ENCODE measurements at places on chromosomes 6 and 20.

- no peak for DNase-seq
These were observed 371.1 kb upstream of the POU3F2 start for GRCh38 chr6:98463038-98464000.

DNA sequence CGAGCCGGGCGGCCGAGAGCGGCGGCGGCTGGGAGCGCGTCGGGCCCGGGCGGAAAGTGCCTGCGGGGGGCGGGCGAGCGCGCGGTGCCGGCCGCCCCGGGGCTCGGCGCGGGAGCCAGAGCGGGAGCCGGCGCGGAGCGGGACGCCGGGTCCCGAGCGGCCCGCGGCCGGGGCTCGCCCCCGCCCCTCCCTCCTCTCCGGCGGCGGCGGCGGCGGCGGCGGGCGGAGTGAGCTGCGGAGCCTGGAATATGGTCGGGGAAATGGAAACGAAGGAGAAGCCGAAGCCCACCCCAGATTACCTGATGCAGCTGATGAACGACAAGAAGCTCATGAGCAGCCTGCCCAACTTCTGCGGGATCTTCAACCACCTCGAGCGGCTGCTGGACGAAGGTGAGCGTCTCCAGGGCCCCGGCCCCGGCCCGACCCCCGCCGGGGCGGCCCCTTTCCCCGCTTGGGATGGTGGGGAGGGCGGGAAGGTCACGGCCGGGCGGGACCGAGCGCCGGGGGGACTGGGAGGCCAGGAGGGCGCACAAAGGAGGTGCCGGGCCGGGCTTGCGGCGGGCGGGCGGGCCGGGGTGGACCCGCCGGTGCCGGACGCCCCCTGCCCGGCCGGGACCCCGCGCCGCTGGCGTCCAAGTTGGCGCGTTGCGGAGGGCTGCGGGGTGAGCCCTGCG lies 565 bp downstream of the QKI start:
- no peak for DNase-seq

GRCh38 chr20:35663516-35664465 lies 909 bp downstream of the CPNE1 start:
- DNase-seq = peak; percentile 65

DNA sequence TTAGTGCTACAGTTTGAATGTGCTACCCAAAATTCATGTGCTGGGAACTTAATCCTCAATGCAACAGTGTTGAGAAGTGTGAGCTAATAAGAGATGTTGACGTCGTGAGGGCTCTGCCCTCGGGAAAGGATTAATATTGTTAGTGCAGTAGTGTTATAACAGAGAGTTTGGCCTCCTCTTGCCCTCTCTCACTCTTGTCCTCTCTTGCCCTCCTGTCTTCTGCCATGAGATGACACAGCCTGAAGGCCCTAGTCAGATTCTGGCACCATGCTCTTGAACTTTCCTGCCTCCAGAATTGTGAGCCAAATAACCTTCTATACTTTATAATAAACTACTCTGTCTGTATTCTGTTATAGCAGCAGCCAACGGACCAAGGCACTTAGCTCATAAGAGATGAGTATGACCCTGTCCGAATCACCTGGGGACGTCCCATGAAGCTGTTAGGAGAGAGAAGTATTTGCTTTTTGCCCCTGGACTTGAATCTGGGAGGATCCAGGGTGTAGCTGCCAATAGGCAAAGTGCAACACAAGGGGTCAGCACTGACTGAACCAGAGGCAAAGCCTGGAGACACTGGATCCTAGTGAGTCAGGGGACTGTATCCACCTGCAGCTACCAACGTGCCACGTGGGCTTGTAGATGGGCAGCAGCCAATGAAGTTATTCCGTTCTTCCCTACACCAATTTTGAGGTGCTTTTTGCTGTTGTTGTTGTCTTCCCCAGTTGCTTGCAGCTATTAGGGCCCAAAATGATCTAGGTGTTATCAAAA lies 233.7 kb downstream of the THBS2 start:
- DNase-seq = no peak

DNA sequence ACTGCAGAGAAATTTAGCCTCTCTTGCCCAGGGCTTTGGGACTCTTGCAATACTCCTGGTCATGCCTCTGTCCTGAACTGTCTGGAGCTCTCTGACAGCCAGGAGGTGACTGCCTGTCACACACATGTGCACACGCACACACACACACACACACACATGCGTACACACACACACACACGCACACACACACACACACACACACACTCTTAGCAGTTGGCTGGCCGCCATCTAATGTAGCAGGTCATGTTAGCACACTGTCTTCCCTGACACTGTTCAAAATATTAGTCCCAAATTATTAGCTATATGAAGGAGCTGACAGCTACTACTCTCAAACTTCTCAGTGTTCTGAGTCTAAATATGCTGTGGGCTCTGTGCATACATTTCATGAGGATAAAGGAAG lies 60.9 kb downstream of the IPCEF1 start:
- DNase-seq = no peak

- DNase-seq = no peak
These were observed 27.1 kb downstream of the ULBP1 start for GRCh38 chr6:149990661-149991471.

GRCh38 chr6:130997061-130997753 lies 65.8 kb downstream of the EPB41L2 start:
- DNase-seq = no peak

- DNase-seq = no peak
These were observed 172.0 kb downstream of the VEGFA start for GRCh38 chr6:43942011-43942442.

- no peak for DNase-seq
These were observed 148.9 kb downstream of the CEBPB start for GRCh38 chr20:50339466-50339901.

DNA sequence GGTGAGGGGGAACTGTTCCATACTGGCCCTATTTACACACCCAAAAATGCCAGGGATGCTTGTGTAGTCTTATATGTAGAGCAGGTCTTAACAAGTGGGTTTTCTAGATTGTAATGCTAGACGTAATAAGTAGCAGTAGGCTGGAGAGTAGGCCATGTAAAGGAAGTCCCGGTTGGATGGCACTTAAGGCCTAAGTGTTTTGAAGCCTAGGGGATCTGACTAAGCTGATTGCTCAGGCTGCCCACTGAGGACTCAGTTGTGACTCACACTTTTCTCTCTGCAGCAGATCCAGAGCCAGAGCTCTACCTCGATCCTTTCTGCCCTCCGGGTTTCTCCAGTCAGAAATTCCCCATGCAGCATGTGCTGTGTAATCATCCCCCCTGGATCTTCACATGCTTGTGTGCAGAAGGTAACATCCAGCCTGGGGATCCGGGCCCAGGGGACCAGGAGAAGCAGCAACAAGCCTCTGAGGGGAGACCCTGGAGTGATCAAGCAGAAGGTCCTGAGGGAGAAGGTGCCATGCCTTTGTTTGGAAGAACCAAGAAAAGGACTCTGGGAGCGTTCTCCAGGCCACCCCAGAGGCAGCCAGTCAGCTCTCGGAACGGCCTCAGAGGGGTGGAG lies 26.6 kb downstream of the ZNF133 start:
- DNase-seq = no peak

All from CD8-positive, alpha-beta T cell (primary cell).